ENCODE measurements at places on chromosomes 2 and 18. TPM values are rescaled to one million over a fixed set of nuclear protein-coding genes. Genes with fewer than 3 reads are reported as not detected.

MGAT4A gene
- 3.1 TPM for total RNA-seq

DAW1 gene
- total RNA-seq, result 3.2 TPM

FOXD4L1 gene
- 0.31 TPM for total RNA-seq

TUBB8B gene
- not detected for total RNA-seq

KIF1A gene
- total RNA-seq, result 1.4 TPM

HADHA gene
- total RNA-seq, result 115 TPM

DSC3 gene
- 1.6 TPM for total RNA-seq

ACOXL gene
- not detected for total RNA-seq

SERPINB12 gene
- total RNA-seq, result not detected

ARHGAP15 gene
- total RNA-seq, result not detected

DES gene
- total RNA-seq, result 0.29 TPM

COX5B gene
- total RNA-seq, result 315 TPM

CFAP221 gene
- total RNA-seq, result 0.38 TPM

Data from A549 treated with Hydrocortisone at 1 μM for 4 hours (cell line).